ENCODE measurements at places on chromosomes 1 and 21.

- no peak for DNase-seq
Observed at GRCh38 chr1:59455206-59455605, 158.3 kb downstream of the FGGY start.

- DNase-seq, result no peak
Observed at GRCh38 chr1:207902566-207902965, 8.4 kb downstream of the CD34 start.

- no peak for DNase-seq
Observed at GRCh38 chr1:234777856-234778220, 167.9 kb upstream of the IRF2BP2 start.

DNA sequence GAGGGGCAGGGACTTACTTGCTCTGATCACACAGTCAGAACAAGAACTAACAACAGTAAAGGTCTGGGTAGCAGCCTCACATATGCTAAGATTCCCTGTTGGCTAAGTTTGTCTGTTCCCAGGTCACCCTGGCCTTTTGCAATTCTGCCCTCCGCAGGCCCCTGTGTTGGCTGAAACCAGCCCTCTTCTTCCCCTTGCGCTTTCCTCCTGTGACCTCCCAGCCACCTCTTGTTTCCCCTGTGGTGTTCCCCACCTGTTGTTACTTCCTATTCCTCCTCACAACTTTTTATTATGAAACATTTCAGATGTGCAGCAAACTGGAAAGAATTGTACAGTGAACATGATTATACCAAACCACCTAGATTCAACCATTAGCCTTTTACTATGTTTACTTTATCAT lies 23.4 kb downstream of the MAPKAPK2 start:
- no peak for DNase-seq

GRCh38 chr1:231045286-231045685 lies 5.2 kb upstream of the FAM89A start:
- DNase-seq, result no peak

DNA sequence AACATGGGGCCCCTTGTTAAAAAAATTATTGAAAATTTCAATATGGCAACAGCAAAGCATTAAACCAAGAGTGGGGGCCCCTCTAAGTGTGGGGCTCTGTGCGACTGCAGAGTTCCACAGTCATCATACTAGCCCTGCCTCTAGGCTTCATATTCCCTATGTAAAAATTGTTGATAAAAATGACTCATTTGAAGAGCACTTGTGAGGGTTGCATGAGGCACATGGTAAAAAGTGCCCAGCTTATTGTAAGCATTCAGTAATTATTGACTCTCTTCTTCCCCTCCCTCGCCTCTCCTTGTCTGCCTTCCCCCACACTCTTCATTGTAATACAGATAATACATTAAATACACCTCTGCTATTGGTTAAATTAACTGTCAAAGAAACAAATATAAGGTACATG lies 86.7 kb upstream of the PTBP2 start:
- DNase-seq, result no peak

GRCh38 chr1:231279081-231279480 lies 38.1 kb downstream of the GNPAT start:
- DNase-seq, result no peak
